Amniotic stem cell (primary cell): ENCODE measurements at places on chromosomes 7 and 10.

- DNase-seq, result no peak
Observed at GRCh38 chr10:86786368-86786767, 29.9 kb downstream of the BMPR1A start.

- DNase-seq, result peak; percentile 75
Observed at GRCh38 chr10:15439341-15439842, 68.3 kb upstream of the FAM171A1 start.

- DNase-seq, result no peak
Observed at GRCh38 chr7:36475381-36475780, 85.7 kb downstream of the ANLN start.

GRCh38 chr7:44854644-44855364 is 6.9 kb upstream of the H2AZ2 start:
- DNase-seq, result no peak

GRCh38 chr7:151010307-151011096 is 13.8 kb downstream of the ATG9B start:
- DNase-seq, result no peak

DNA sequence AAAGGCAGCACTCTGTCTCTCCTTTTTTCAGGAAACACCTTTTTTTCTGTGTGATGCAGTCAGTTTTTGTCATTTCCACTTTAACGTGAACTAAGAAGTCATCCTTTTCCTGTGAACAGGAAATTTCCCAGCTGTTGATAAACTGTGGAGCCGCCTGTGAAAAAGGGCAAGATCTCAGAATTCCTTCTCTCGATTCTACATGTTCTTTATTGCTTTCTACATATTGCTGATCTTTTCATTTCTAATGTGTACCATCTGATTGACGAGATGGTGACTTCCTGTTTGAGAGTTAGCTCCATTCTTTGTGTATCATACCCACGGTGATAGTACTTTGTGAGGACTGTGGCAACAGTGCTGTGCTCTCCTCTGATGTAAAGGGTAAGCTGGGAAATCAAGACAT is 50.4 kb downstream of the ADD3 start:
- no peak for DNase-seq

DNA sequence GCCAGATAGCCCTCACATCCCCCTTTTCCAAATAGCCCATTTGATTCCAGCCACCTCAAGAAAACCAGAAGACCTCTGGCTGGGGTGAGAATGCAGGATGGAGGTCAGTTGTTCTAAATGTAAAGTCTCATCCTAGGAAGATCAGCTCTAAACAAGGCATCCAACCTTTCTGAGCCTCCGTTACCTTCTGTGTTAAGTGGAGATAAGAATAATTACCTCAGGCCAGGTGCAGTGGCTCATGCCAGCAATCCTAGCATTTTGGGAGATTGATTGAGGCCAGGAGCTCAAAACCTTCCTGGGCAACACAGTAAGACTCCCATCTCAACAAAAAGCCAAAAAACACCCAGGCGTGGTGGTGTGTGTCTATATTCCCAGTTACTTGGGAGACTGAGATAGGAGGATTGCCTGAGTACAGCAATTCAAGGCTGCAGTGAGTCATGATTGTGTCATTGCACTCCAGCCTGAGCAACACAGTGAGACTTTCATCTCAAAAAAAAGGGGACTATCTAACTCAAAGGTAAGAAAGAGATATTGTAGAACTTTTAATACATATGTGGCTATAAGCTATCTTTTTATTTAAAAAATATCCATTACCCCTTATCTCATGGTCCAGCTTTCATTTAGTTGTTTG is 43.5 kb downstream of the PRTFDC1 start:
- DNase-seq, result no peak

GRCh38 chr10:73456187-73456890 is 23.0 kb upstream of the MSS51 start:
- DNase-seq, result no peak

- no peak for DNase-seq
Observed at GRCh38 chr10:75845176-75845947, 413.9 kb downstream of the LRMDA start.

GRCh38 chr7:139124084-139124914 is 14.8 kb upstream of the ZC3HAV1 start:
- DNase-seq, result no peak

GRCh38 chr7:103664577-103664976 is 218.6 kb upstream of the SLC26A5 start:
- no peak for DNase-seq

- DNase-seq, result no peak
Observed at GRCh38 chr7:81484261-81484660, 285.6 kb downstream of the HGF start.

DNA sequence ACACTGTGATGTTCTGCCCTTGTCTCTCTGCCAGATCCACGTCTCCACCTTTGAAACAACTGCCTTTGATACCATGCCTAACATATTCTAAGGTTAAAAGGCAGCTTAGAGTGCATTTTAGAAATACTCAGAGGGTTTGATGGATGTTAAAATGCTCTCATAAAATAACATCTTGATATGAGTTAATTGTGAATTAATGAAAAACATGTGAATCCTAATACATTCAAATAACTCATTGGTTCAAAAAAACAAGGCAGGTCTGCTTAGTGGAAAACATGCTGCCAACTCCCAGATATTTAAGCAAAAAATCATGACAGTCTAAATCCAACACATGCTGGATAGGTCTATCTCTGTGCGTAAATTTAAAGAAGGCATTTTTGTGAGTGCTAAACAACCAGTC is 291.8 kb downstream of the AHR start:
- DNase-seq, result no peak

DNA sequence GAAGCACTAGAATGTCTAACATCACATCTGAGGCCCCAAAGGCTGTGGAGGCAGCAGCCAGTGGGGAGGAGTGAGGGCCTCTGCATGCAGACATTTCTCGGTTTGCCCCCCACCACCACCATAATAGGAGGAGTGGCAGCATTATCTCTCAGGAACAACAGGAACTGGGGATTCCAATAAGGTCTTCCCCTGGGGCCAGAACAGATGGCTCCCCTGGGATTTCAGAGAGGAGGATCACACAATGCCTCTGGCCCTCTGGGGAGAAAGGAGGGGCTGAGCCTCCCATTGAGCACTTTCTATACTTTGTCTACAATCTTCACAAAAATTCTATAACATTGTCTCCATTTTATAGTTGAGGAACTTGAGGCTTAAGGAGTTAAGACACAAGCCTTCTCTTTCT is 61.1 kb downstream of the GRID1 start:
- no peak for DNase-seq
